A549 treated with ZK216348 at 1 μM for 4 hours (cell line): ENCODE measurements at places on chromosomes 6 and 20. TPM values are rescaled to one million over a fixed set of nuclear protein-coding genes. Genes with fewer than 3 reads are reported as not detected.

TP53TG5 gene
- total RNA-seq, result not detected in 5 replicates

RBPJL gene
- not detected in 5 replicates for total RNA-seq

TULP1 gene
- total RNA-seq, result not detected in 5 replicates

CLVS2 gene
- total RNA-seq, result 0.02 to 0.23 TPM (median 0.13 TPM) in 5 replicates

UBD gene
- total RNA-seq, result 0.35 to 0.74 TPM (median 0.53 TPM) in 5 replicates

PHACTR3 gene
- total RNA-seq, result not detected in 5 replicates

LAMA2 gene
- 0.26 to 1.4 TPM (median 0.62 TPM) in 5 replicates for total RNA-seq

ADAM33 gene
- 0.05 to 0.08 TPM in 2 of 5 replicates, not detected in the others for total RNA-seq

KHDRBS2 gene
- total RNA-seq, result not detected in 5 replicates

CST8 gene
- not detected in 5 replicates for total RNA-seq

RIPPLY2 gene
- 0.65 to 0.91 TPM in 2 of 5 replicates, not detected in the others for total RNA-seq

ASIP gene
- total RNA-seq, result not detected in 5 replicates

CCM2L gene
- total RNA-seq, result 0.28 to 0.88 TPM (median 0.41 TPM) in 5 replicates

PCED1A gene
- total RNA-seq, result 14.1 to 32.5 TPM (median 29.0 TPM) in 5 replicates

FOXA2 gene
- total RNA-seq, result 13.0 to 21.7 TPM (median 17.6 TPM) in 5 replicates

PNPLA1 gene
- total RNA-seq, result 0.15 TPM in 1 of 5 replicates, not detected in the others

ZFP64 gene
- total RNA-seq, result 16.3 to 21.6 TPM (median 20.9 TPM) in 5 replicates

SEL1L2 gene
- not detected in 5 replicates for total RNA-seq
